ENCODE measurements at places on chromosomes 13 and 19.

DNA sequence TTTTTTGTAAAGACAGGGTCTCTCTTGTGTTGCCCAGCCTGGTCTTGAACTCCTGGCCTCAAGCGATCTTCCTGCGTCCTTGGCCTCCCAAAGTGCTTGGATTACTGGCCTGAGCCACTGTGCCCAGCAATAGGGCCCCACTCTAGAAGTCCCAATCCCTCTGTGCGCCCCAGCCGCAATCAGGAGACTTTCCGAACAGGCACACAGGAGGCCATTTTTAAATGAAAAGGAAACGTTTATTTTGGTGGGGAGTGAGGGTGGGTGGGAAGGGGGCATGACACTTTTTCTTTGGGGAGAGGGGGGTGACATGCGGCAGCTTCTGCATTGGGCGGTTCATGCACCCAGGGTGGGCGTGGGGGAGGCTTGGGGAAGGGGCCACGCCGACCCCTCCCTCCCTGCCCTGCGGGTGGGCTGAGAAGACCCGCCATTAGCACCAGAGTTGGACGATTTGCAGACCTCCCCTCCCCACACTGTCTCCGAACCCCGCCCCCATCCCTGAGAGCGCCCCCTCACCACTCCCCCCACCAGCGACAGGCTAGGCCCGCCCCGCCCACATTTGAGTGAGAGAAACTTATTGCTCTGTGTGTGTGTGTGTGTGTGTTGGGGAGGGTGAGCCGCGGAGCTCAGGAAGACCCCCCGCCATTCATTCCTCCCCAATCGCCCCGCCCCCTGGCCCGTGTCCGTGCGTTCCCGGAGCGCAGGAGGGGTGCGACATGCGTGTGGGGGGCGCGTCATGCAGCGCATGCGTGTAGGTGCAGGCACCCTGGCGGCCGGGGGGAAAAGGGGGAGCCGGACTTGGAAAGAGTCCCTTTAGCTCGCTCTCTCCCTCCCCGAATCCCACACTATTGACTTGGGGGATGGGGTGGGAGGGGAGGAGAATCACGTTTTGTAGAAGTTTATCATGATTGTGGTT, 17.2 kb downstream of the KCNC3 start:
- H3K4me3 ChIP-seq: no peak overlapping the region
- H3K27me3 ChIP-seq: peaks cover 25% of the 10 kb centered on the region
- no peaks in the 10 kb centered on the region for H3K36me3 ChIP-seq
- no peak for DNase-seq

DNA sequence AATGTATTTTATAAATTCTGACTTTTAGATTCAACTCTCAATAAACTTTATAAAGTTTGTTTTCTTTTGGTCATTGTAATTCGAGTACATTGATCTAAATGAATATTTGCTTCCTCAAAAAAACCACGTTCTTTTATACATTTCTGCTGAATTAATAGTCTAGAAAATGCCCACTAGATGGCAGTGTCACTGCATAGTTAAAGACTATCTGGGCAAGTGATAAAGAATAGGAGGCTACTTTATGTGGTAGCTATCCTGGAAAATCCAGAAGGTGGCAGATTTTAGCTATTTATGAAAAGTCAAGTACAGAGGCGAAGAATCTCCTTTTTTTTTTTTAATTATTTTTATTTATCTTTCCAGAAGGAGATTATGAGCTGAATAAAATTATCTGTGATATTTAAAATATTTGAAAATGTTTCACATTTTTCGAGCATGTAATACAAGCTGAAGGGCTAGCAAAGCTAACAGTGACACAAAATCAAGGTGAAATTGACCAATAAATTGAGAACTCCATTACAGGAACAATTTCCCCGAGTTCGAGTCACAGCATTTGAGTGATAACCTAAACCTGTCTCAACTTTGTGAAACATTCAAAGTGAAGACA, 221.8 kb downstream of the OLFM4 start:
- H3K27me3 ChIP-seq: no peaks in the 10 kb centered on the region
- DNase-seq: no peak
- H3K27ac ChIP-seq: no peak overlapping the region
- H3K36me3 ChIP-seq: no peaks in the 10 kb centered on the region
- H3K4me1 ChIP-seq: no peaks in the 10 kb centered on the region

DNA sequence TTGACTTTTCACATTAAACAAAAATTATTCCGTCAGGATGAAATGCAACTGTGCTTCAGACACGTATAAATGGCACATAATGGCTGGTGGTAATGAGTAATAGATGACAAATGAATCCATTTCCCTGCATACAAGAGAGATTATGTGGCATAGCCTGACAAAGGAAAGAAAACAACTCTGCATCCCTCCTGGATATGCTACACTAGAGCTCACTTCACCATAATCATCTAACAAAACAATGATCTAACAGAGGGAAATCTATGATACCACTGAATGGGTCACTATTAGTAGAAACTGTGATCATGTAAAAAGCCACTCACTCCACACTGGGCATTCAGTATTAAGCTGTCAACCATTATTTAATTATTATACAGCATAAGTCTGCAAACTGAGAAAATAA, 1498.4 kb downstream of the EFNB2 start:
- no peak overlapping the region for H3K27ac ChIP-seq
- H3K4me3 ChIP-seq: no peak overlapping the region
- DNase-seq: no peak
- no peaks in the 10 kb centered on the region for H3K4me1 ChIP-seq

GRCh38 chr13:37365496-37365895, 233.1 kb downstream of the POSTN start:
- H3K27me3 ChIP-seq: no peaks in the 10 kb centered on the region
- DNase-seq: no peak
- H3K27ac ChIP-seq: no peak overlapping the region

DNA sequence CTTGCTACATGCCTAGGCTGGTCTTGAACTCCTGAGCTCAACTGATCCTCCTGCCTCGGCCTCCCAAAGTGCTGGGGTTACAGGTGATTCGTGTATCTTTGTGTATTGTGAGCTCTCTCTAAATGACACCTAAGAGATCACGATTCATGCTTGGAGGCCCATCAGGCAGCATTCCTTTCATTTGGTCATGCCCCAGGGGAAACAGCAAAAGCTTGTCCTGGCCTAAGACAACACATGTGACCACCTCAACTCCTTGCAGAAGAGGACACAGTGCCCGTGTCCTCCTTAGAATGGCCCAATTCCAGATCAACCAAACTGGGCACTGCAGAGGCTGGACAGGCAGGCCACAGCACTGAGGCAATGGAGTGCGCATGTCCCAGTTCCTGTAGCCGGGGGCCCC, 32.5 kb downstream of the ZC3H4 start:
- no peak overlapping the region for H3K27ac ChIP-seq
- H3K4me1 ChIP-seq: peaks cover 6% of the 10 kb centered on the region
- no peaks in the 10 kb centered on the region for H3K27me3 ChIP-seq
- DNase-seq: no peak
- no peak overlapping the region for H3K4me3 ChIP-seq

GRCh38 chr19:46862503-46862834, 1.7 kb downstream of the ARHGAP35 start:
- H3K4me3 ChIP-seq: peak overlapping the region; percentile 61
- H3K4me1 ChIP-seq: peaks cover 64% of the 10 kb centered on the region
- no peak for DNase-seq
- H3K36me3 ChIP-seq: no peaks in the 10 kb centered on the region

Measured in vagina (tissue), 2 donors.